ENCODE measurements at places on chromosomes 3 and 15.

DNA sequence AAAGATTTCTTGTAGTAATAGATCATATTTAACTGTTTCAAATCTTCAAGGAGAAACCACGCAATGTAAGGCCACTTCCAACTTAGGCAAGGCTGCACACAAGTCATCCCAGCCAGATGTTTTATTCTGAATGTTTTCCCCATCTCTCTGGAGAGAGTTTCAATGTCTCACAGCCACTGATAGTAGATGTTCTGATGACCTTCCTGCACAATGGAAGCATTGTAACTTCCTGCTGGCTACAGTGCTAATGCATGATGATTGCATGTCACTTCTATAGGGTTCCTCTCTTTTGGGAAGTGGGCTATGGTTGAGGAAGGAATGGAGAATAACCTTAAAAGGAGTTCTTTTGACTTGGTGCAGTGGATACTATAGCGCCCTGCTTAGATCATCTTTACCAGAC lies 328.0 kb downstream of the ZNF621 start:
- no peak for DNase-seq

DNA sequence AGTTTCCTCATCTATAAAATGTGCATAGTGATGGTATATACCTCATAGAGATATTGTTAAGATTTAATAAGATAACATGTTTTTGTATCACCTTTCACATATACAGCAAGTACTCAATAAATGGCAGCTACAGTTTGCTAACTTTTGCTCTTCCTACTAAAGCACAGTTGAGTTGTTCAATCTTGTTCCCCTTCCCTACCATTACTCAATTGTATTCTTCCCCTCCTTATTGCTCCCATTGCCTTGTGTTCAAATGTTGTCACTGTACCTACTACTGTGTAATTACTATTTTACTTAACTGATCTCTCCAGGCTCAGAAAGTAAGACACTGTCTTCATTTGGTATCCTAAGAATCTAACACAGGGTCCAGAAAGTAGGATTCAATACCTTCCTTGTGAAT lies 5.5 kb downstream of the CD47 start:
- peak; percentile 13 for DNase-seq

GRCh38 chr3:99928771-99929744 lies 111.4 kb downstream of the CMSS1 start:
- no peak for DNase-seq

DNA sequence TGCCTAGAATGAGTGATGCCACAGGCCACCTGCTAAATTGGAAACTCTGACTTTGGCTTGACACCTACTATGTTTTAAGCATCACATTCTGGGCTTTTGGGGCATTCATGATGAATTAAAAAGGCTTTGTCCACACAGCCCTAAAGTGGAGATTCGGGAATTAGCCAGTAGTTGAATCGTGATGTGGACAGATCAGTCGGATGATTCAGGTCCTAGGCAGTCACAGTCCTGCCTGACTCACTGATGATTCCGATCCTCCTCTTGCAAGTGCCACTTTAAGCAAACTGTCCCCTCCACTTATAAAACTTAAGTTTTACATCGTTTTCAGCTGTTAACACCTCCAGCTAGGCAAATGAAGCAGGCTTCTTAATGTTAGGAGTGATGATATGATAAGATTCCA lies 75.3 kb downstream of the SYNPR start:
- no peak for DNase-seq

DNA sequence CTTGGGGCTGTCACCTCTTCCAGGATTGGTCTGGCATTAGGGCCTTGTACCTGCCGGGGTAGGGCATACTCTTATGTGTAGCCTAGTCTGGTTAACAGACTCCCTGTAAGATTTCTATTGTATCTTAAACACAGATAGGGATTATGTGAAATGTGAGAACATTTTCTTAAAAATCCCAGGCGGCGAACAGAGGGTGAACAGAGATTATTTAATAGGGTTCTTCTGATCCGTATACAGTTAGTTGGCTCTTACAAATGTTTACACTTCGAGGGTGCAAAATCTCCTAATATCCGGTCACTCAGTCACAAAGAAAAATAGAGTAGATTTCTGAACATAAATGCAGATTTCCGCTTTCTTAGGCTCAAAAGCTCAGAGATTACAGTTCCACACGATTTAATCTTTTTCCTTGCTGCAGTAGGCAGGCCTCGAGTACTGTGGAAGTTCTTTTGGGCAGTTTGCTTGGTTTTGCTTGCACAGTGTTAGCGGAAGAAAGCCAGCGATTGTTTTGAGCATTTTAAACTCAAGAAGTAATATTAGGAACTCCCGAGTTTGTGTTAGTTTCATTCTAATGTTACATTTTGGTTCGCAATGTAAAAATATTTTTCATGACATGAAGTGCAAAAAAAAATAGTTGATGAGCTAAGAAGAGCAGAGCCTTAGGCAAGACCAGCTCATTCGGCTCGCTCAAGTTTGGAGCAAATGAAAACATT lies 993 bp downstream of the PLCL2 start:
- peak; percentile 41 for DNase-seq

- DNase-seq, result no peak
These were observed 259.3 kb downstream of the PLCL2 start for GRCh38 chr3:17143893-17144664.

- no peak for DNase-seq
These were observed 120.3 kb downstream of the RAP2B start for GRCh38 chr3:153282355-153282754.

DNA sequence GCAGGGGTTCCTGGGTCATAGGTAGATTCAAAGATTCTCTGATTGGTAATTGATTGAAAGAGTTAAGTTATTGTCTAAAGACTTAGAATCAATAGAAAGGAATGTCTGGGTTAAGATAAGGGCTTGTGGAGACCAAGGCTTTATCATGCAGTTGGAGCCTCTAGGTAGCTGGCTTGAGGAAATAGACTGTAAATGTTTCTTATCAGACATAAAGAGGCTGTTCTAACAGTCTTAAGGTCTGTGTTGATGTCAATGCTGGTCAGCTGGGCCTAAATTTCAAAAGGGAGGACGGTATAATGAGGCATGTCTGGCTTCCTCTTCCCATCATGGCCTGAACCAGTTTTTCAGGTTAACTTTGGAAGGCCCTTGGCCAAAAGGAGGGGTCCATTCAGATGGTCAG lies 48.9 kb downstream of the GASK1A start:
- DNase-seq, result no peak

- peak; percentile 83 for DNase-seq
These were observed 19.8 kb upstream of the CELF6 start for GRCh38 chr15:72339777-72340177.

Data from suppressor macrophage treated with lipopolysaccharide for 4 hours (primary cell).